ENCODE measurements at places on chromosomes 11 and 22. TPM values are rescaled to one million over a fixed set of nuclear protein-coding genes. Genes with fewer than 3 reads are reported as not detected.

DNA sequence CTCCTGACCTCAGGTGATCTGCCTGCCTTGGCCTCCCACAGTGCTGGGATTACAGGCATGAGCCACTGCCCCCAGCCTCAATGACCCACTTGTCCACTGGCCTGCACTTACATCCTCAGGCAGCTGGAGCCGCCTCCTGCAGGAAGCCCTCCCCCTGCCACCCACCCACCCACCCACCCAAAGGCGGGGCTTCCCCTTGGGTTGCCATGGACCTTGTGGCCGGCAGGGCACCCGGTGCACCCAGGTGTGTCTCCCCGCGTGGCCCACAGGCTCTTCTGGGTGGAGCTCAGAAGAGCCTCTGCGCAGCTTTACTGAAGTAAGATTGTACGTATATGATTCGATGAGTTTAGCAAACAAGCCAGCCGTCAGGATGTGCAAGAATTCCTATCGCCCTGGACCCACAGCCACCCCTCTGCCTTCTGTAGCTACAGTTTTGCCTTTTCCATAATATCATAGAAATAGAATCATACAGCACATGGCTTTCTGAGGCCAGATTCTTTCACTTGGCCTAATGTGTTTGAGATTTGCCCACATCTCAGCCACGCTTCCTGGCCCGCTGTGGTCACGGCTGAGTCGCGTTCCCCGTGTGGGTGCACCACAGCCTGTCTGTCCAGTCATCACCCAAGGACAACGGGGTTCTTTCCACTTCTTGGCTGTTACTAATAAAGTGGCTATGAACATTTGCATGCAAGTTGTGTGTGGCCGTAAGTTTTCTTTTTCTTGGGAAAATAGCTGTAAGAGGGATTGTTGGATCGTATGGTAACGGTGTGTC is 5.3 kb upstream of the BRSK2 start:
- DNase-seq = no peak

DNA sequence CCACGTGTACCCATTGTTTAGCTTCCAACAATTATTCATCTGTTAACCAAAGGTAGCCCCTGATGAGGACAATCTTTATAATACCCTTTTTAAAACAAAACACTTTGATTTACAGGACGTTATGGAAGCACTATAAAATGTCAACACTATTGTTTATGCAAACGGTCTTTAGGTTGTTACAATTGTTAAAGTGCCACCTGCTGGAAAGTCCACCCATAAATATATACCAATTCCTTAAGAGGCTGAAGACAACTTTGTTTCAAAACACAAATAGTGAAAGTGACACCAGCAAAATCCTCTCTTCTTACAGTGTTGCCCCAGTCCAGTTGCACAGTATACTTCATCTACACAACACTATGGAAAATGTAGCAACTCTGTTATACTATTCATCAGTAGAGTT is 68.9 kb upstream of the SLN start:
- DNase-seq = peak; percentile 8

- no peak for DNase-seq
Observed at GRCh38 chr22:24411256-24412004, 16.0 kb upstream of the ADORA2A start.

PHLDA2 gene
- 2.4 TPM for total RNA-seq

- DNase-seq = no peak
Observed at GRCh38 chr11:83549984-83550667, 264.0 kb upstream of the CCDC90B start.

FAM227A gene
- total RNA-seq = 0.38 TPM

GRCh38 chr11:86386746-86387145 is 12.1 kb downstream of the CCDC81 start:
- DNase-seq = no peak

Measured in dermis microvascular lymphatic vessel endothelial cell (primary cell).